ENCODE measurements at places on chromosomes 1 and 21.

GRCh38 chr1:17281775-17282181 lies 26.2 kb upstream of the PADI4 start:
- no peak for DNase-seq

- no peak for DNase-seq
Measured at GRCh38 chr1:84539972-84540371, 33.6 kb upstream of the GNG5 start.

DNA sequence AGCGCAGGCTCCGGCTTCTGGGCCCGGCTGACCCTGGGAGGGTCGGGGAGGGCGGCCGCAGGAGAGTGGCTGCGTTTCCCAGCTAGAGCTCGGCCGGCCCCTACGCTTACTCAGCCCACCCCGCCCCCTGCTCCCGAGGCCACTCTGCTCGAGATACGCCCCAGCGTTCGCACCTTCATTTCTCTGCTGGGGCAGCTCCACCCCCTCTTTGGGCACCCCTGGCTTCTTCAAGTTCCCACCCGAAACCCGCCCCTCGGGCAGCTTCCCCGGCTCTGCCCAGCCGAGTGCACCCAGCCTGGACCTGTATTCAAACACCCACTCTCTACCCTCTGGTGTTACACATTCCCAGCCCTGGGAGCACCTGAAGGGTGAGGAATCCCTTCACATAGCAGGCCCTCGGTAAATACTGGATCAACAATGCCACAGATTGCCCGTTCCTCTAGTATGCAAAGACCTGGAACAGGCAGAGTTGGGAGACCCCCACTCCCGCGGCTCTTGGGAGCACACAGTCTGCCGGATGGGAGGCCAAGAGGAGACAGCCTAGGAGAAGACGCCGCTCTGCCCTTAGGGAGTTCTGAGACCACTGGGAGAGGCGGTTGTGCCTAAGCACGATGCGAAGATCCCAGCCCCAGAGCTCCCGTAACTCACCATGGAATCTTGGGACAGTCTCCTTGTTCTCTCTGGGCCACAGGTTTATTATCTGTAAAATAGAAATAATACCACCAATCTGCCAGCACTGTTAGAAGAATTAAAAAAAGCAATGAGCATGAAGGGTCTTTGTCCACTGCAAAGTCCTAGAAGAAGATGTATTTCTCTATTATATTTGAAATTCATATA lies 566 bp upstream of the PAQR7 start:
- no peak for DNase-seq

DNA sequence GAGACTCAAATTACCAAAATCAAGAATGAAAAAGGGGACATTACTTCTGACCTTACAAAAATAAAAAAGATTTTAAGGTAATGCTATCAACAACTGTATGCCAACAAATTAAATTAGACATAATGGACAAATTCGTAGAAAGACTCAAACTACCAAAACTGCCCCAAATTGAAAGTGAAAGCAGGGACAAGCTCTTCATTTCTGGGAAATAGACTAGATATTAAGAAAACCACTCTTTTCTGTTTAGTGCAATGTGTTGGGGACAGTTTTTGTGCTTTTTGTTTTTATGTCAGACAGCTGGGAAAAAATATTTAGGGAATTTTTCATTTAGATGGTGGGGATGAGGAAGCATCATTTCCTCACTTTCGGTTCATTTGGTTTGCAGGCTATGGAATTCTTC lies 4.9 kb upstream of the GBP1 start:
- no peak for DNase-seq

DNA sequence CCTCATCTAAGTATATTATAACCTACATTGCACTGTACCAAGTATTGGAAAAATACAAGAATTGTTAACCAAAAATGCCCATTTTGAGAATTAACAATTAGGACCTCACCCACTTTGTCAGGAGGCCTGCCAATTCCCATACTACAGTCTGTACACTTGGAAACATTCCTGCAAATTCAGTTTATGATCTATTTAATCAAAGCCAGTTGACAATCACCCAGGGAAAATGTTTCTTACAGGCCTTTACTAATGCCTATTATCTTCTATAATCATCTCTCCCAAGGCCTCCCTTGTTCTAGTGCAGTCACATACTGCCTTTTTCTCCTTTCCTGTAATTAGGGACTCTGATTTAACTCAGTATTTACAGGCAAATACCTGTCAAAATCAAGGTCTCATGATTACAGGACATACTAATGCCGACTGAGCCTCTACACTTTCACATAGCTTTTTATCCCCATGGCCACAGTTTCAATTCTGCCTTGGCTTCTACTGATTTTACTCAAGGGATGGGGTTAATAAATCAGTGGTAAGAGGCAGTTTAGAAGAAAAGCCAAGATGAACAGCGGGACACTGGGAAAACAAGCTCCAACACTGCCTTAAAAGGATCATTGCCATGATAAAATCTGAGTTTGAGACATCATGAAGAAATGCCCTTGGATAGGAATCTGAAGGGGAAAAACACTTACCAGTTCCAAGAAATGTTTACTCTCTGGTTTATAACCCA lies 338.7 kb downstream of the VAV3 start:
- DNase-seq, result no peak

GRCh38 chr1:55816456-55817426 lies 601.6 kb upstream of the USP24 start:
- DNase-seq, result no peak

DNA sequence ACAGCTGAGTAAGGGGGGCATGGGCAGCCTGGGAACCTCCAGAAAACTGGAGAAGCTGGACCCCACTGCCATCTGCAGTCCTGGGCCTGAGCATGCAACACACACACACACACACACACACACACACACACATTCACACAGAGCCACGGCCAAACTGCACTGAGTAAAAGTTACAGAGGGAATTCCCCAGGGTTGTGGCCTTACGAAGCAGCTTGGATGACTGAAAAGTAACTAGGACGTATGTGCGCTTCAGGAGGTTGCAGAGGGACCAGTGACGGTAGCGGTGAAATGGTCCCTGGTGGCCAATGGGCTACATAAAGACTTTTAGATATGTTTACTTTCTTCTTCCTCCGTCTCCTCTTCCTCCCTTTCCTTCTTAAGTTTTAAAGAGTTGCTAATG lies 232.5 kb upstream of the TMEM51 start:
- no peak for DNase-seq

Measured in SJCRH30 (cell line).